ENCODE measurements at places on chromosomes 13 and 19. TPM values are rescaled to one million over a fixed set of nuclear protein-coding genes. Genes with fewer than 3 reads are reported as not detected.

Gene FFAR1
- total RNA-seq = 5.1 TPM

- H3K27me3 ChIP-seq = peaks cover 3% of the 10 kb centered on the region
- peaks cover 20% of the 10 kb centered on the region for H3K4me1 ChIP-seq
- H3K27ac ChIP-seq = no peak overlapping the region
- DNase-seq = no peak
- H3K4me3 ChIP-seq = no peak overlapping the region
Measured at GRCh38 chr19:44303320-44303719, 1.5 kb downstream of the ZNF235 start.

- DNase-seq = no peak
- no peaks in the 10 kb centered on the region for H3K4me1 ChIP-seq
- H3K4me3 ChIP-seq = no peak overlapping the region
- no peaks in the 10 kb centered on the region for H3K36me3 ChIP-seq
Measured at GRCh38 chr19:42634409-42635232, 39.9 kb upstream of the CEACAM8 start.

DNA sequence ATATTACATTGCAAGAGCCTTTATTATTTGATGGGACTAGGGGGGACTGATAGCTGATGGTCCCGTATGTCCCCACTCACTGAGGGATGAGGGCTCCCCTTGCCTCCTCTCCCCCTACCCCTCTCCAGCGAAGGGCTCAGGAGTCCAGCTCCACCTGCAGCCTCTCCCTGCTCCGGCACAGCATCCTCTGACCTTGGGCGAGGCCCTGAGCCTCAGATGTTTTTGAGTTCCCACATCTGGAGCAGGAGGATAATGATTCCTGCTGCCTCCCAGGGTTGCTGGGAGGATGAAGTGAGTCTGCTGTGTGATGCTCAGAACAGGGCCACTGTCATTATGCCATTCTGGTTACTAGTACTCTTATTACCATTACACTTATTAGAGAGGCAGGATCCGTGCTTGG, 15.0 kb downstream of the PAK4 start:
- H3K4me1 ChIP-seq = peaks cover 24% of the 10 kb centered on the region
- no peak overlapping the region for H3K4me3 ChIP-seq
- no peaks in the 10 kb centered on the region for H3K27me3 ChIP-seq
- no peak for DNase-seq
- H3K36me3 ChIP-seq = peaks cover 6% of the 10 kb centered on the region
